ENCODE measurements at places on chromosomes 4 and X. TPM values are rescaled to one million over a fixed set of nuclear protein-coding genes. Genes with fewer than 3 reads are reported as not detected.
A peak's percentile ranks its signal among the peaks of the same experiment; 100 is the strongest.

GRCh38 chrX:69222103-69223090, 57.1 kb upstream of the PJA1 start:
- DNase-seq = peak; percentile 79

DNA sequence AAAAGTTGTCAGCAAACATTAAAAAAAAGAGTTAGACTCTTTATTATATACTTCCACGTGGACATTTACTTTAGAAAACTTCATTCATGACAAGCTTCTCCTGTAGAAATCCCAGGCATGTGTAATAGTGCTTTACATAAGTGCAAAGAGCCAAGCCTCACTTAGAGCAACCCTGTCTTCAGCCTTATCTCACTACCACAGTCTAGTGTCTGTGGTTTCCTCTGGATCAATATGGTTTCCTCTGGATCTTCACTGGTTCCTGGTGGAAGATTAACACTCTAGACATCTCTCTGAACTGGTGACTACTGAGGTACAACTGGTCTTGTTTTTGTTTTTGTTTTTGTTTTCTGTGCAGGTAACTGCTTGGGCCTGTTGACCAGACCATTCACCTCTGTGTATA, 18.4 kb upstream of the ARMCX5 start:
- DNase-seq = no peak

- no peak for DNase-seq
Observed at GRCh38 chr4:59248313-59248712, 1951.8 kb upstream of the ADGRL3 start.

Gene DGKQ
- polyA plus RNA-seq = 6.2 TPM

GRCh38 chr4:62627671-62628070, 1427.5 kb downstream of the ADGRL3 start:
- DNase-seq = no peak

- no peak for DNase-seq
Observed at GRCh38 chrX:9141496-9141895, 107.6 kb upstream of the FAM9B start.

DNA sequence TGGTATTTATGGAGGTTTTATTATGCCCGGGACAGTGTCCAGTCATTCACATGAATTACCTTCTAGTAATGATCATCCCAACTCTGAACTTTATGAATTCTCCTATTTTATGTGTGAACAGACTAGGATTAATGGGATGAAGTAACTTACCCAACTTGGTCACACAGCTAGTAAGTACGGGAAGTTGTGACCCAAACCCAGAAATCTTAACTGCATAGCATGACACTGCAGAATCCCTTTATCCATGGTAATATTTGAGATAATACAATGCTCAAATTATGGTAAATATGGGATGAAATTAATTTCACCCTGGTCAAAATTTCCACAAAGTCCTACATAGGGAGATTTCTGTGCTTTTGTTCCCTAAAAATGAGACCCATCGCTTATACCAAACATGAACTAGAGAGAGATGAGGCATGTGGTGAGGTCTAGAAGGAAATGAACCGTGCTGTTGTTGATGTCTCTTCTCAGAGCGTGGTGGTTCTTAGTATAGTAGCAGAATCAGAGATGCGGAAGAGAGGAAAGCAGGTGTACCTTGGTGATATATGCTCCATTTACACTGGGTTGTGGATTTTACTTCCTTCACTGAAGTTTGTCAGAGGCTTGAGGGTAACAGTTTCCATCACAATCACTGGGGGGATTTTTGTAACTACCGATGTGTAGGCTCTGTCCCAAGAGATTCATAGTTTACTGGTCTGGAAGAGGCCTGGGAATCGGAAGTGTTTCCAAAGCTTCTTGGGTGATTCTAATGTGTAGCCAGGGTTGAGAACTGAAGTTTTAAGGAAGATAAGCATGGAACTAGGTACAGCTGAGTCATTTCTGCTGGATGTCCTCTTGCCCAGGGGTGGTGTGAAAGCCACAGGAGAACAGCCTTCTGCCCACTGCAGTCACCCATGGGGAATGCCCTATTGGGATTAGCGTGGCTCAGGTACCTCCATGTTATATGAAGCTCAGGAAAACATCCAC, 30.2 kb upstream of the FAM9C start:
- no peak for DNase-seq

DNA sequence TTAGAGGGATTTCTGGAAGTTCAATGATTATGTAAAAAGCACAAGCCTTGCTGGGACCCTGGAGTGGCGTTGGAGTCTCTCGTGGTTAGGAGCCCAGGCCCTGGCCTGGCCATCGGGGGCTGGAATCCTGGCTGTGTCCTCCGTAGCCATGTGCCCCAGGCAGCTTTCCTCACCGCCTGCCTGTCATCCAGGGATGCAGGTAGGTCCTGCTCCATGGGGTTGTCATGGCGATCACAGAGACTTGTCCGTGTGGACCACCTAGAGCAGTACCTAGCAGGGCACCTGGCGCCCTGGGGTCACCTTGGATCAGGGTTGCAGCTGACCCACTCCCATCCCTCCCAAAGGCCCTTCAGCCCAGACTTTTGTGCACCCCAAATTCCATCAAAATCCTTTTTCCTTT, 30.2 kb upstream of the WFS1 start:
- no peak for DNase-seq

- no peak for DNase-seq
Observed at GRCh38 chrX:146243041-146243440, 425.4 kb downstream of the SLITRK2 start.

- DNase-seq = no peak
Observed at GRCh38 chr4:71441186-71442169, 102.7 kb downstream of the SLC4A4 start.

Gene PRDM5
- polyA plus RNA-seq = 6.5 TPM

DNA sequence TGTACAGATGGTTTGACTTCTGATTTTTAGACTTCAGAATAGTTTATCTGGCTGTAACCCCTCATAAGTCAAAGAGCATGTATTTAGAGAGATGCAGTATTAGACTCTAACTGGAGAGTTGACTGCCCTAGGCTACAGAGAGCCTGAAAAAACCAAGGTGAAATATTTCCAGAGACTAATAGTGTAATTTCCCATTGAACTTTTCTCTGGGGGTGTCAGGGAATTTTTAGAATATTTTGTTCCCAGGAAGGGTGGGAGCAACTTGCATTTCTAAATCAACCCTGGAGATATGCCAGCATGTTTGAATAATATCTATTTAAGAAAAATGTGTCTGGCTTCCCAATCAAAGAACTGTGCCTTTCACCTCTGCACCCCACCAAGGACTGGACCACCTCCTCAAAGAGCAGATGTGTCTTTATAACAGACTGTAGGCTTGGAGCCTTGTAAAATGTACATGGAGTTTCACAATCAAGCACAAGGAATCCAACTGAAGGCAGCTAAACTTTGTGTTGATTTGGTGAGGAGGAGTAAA, 2.0 kb downstream of the ANXA3 start:
- DNase-seq = no peak

Gene ADH1B
- polyA plus RNA-seq = not detected

- DNase-seq = no peak
Observed at GRCh38 chr4:24791043-24791442, 4.3 kb upstream of the SOD3 start.

- DNase-seq = no peak
Observed at GRCh38 chrX:64338296-64338695, 57.0 kb downstream of the MTMR8 start.

DNA sequence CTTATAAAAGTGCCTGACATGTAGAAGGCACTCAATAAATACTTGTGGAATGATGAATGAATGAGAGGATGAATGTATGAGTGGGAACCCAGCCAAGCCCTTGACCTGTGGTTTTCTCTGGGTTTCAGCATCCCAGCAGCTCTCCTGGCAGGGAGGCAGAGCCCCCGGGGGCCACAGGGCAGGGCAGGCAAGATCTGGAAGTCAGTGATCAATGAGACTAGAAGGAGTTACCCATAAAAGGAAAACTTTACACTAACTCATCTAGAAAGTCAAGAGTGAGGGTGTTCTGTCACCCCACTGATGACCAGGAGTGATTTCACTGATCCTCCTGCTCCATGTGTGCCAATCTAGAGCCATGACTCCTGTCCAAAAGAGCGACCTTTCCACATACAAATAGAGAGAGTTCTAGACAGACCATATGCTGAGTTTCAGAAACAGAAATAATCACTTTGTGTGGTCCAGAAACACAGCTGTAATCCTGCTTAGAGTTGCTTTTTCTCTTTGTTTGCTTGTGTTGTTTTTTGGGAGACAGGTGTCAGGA, 37.4 kb downstream of the MGARP start:
- DNase-seq = no peak

- no peak for DNase-seq
Observed at GRCh38 chr4:22551550-22551949, 35.7 kb upstream of the ADGRA3 start.

DNA sequence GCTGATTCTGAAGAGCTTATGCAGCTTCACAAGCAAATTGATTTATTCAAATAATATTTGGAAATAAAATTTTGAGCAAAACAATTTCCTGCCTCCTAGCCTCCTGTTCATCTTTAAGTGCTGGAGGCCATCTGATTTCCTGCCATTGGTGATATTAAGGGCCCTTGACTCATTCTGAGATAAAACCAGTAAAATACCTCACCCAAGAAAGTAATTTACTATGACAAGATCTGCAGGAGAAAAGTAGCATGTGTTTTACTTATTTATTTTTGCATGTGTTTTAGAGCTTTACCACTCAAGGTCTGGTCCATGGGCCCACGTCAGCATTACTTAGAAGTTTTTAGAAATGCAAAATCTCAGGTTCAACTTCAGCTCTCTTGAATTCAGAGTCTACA, 67.7 kb downstream of the DCLK2 start:
- DNase-seq = no peak

GRCh38 chr4:81629366-81629765, 157.7 kb upstream of the RASGEF1B start:
- DNase-seq = no peak

GRCh38 chr4:185997296-185997695, 71.7 kb upstream of the TLR3 start:
- no peak for DNase-seq

DNA sequence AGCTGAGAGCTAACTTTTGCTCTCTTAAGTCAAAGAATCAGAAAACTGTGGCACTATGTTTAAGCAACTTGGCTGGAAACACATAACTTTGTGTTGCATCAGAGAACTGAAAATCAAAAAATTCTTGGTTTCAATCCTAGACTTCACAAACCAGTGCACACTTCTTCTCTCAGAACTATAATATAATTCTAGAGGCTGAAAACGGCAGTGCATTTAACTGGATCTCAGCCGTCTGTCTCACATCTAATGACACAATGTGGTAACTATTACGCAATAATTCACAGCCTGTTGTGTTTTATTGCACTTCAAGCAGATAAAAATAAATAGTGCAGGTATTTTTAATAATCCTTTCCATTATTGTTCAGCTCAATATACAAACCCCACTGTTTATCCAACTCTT, 260.6 kb upstream of the DIAPH2 start:
- DNase-seq = no peak

Gene PPARGC1A
- polyA plus RNA-seq = 0.07 TPM

DNA sequence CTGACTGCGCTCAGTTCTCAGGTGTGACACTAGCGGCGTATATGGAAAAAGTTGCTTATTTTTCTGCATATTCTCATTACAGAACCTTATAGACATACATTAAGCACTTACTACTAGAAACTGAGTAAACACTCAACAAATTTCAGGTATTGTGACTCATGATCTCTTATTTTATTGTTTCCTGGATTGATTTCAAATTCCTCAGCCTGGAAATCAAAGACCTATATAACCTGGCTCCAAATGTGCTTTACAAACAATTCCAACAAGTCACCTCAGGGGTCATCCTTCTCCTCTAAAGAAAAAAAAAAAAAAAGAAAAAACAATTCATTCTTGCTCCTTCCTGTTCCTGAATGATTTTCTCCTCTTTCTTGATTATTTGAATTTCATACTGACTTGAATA, 152.3 kb downstream of the ADAM29 start:
- no peak for DNase-seq

Gene CXCL10
- not detected for polyA plus RNA-seq

- no peak for DNase-seq
Observed at GRCh38 chrX:20653070-20653469, 386.4 kb upstream of the RPS6KA3 start.

Gene SMPX
- polyA plus RNA-seq = not detected

Gene HPGD
- polyA plus RNA-seq = 110 TPM

Gene PABPC1L2A
- polyA plus RNA-seq = not detected

DNA sequence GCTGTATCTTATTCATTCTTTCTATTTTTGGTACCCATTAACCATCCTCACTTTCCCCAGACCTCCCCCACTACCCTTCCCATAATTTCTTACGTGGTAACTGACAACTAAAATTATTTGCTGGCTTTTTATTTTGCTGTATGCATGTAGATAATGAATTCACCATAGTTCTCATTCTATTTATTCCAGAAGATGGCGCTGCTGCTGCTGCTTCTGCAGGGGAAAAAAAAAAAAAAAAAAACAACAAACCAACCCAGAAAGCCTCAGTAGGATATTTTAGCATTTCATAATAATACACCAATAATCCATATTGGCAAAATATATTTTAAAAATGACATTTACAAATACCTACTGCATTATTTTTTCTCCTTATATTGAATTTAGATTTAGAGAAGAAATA, 416.6 kb upstream of the MAGEB18 start:
- DNase-seq = no peak

GRCh38 chr4:10761903-10762302, 77.3 kb upstream of the CLNK start:
- no peak for DNase-seq

Gene PLXNB3
- 3.9 TPM for polyA plus RNA-seq

Gene CYLC1
- polyA plus RNA-seq = not detected

GRCh38 chrX:19256986-19257385, 86.7 kb upstream of the PDHA1 start:
- DNase-seq = no peak

All from A549 (cell line).